ENCODE measurements at places on chromosomes 6 and 20. TPM values are rescaled to one million over a fixed set of nuclear protein-coding genes. Genes with fewer than 3 reads are reported as not detected.

RTEL1 gene
- 12.4 TPM for polyA plus RNA-seq

BTNL2 gene
- polyA plus RNA-seq = not detected

SIGLEC1 gene
- polyA plus RNA-seq = 19.2 TPM

MCCD1 gene
- not detected for polyA plus RNA-seq

KHDRBS2 gene
- polyA plus RNA-seq = 1.3 TPM

CCN2 gene
- polyA plus RNA-seq = 154 TPM

NQO2 gene
- 42.6 TPM for polyA plus RNA-seq

ARMC2 gene
- 3.0 TPM for polyA plus RNA-seq

All from lung (tissue), 17 donors.